ENCODE measurements at places on chromosomes 12 and 14. TPM values are rescaled to one million over a fixed set of nuclear protein-coding genes. Genes with fewer than 3 reads are reported as not detected.

- peak; percentile 45 for DNase-seq
These were observed 341.4 kb downstream of the ADAMTS20 start for GRCh38 chr12:43210485-43211192.

DNA sequence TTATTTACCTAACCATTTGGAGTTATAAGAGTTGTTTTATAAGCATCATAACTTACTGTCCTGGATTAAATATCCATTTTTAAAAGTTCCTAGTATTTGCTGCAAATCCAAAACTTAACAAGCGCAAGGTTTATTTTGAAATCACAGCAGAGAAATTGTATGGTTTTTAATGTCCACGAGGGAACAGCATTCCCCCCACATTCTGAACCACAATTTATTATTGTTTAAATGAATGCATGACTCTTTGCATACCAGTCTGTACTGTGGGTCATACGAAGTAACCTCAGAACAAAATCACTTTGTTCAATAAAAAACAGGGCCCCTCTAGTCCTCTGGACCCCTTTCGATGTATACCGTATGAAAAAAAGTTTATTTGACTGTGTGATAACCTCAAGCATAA is 75.9 kb downstream of the DACT1 start:
- DNase-seq: no peak

DNA sequence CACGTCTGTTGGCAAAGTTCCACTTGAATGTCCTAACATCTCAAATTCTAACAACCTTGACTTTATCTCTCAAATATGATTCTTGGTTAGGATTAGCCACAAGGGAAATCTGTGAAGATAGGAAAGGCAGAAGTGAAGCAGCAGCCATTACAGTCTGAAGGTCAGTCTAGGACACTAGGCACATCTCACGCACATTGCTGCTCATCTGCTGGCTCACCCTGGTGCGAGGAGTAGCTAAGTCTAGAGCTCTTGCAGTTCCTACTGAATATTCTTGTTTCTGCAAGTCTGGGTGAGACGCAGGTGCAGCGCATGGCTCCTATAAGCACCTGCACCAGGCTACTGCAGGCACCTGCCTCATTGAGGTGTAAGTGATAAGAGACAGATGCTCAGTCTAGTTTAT is 6.4 kb upstream of the SLC25A3 start:
- no peak for DNase-seq

GRCh38 chr14:28365510-28365909 is 401.1 kb upstream of the FOXG1 start:
- DNase-seq: no peak

GRCh38 chr12:47314996-47315395 is 235.2 kb upstream of the AMIGO2 start:
- no peak for DNase-seq

DNA sequence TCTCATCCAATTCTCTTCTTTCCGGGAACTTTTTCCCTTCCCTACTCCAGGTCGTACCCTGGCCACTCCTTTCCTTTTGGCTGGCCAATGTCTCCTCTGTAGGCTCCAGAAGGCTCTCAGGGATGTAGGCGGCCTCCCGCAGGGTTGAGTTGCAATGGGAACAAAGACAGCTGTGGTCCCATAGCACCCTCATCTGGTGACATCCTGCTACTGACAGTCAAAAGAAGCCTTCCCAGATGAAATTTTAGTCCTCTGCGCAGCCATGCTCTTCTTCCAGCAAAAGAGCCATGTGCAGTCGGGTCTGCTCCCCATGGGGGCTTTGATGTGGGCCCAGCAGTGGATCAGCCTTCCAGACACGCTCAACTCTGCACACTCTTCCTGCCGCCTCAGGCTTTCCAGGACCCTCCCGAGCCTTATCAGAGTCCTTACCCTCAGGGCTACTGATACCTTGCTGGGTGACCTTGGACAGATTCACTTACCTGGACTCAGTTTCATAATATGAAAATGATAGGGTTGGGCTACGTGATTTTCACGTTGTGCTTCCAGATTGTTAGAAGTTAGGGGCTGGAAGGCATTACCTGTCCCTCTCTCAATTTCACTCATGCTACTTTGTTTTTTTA is 5.5 kb upstream of the CELA1 start:
- peak; percentile 59 for DNase-seq

DNA sequence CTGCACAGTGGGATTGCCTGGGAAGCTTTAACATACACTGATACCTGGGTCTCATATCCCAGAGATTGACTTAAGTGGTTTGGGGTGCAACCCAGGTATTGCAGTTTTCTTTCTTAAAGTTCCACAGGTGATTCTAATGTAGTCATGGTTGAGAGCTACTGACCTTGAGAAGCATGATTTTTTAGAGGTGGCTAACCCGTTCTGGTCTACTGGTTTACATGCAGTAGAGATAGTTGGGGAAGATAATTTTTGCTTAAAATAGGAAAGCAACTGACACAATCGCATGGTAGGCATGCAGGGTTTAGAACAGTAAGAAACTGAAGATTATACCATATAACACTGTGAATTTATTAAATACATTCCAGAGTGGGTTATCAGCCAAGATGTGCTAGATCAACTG is 134.2 kb upstream of the DNM1L start:
- no peak for DNase-seq

GRCh38 chr14:105421723-105422615 is 2.3 kb downstream of the MTA1 start:
- no peak for DNase-seq

GRCh38 chr14:68268197-68268596 is 448.6 kb downstream of the RAD51B start:
- no peak for DNase-seq

DNA sequence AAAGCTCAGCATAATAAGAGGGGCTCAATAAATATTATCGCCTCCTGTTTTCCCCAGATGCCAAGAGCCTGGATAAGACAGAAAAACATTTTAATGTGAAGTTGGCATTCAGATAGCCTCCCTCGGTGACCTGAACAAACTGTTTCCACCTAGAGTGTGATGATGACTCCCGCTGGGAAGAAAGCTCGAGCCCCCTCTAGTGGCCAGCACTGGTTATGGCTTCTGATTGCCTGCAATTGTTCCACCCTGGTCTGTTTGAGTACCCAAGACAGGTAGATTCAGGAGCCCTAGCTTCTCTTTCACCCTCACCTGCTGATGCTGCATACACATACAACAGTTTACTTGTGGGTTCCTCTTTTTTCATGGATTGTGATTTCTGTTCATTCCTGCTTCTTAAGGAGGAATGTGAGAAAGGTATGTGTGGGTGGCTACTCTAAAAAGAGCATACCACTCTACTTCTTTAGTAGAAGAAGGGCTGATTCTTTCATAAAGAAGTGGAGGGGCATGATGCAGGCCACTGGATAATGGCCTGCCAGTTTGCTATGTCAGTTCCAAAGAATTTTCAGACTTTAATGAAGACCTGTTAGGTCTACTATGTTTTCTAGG is 6.4 kb downstream of the ERG28 start:
- peak; percentile 76 for DNase-seq

- no peak for DNase-seq
These were observed 16.7 kb upstream of the IFNG start for GRCh38 chr12:68176257-68176656.

DNA sequence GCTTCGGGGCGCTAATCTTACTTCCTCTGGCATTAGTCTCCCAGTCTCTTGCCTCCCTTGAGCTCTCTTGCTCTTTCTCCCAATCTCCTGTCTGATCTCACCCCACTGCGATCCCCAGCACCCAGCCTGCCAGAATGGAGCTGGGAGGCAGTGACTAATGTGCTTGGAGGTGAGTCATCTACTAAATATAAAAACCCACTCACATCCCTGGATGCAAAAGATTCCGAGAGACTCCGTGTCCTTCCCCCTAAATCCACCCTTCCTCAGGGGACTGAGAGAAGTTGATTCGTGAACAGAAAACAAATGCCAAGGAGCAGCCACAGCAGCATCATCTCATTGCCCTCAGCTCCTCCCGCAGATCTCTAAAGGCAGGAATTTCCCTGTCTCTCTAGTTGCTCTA is 45.7 kb upstream of the KCNA5 start:
- peak; percentile 60 for DNase-seq

DNA sequence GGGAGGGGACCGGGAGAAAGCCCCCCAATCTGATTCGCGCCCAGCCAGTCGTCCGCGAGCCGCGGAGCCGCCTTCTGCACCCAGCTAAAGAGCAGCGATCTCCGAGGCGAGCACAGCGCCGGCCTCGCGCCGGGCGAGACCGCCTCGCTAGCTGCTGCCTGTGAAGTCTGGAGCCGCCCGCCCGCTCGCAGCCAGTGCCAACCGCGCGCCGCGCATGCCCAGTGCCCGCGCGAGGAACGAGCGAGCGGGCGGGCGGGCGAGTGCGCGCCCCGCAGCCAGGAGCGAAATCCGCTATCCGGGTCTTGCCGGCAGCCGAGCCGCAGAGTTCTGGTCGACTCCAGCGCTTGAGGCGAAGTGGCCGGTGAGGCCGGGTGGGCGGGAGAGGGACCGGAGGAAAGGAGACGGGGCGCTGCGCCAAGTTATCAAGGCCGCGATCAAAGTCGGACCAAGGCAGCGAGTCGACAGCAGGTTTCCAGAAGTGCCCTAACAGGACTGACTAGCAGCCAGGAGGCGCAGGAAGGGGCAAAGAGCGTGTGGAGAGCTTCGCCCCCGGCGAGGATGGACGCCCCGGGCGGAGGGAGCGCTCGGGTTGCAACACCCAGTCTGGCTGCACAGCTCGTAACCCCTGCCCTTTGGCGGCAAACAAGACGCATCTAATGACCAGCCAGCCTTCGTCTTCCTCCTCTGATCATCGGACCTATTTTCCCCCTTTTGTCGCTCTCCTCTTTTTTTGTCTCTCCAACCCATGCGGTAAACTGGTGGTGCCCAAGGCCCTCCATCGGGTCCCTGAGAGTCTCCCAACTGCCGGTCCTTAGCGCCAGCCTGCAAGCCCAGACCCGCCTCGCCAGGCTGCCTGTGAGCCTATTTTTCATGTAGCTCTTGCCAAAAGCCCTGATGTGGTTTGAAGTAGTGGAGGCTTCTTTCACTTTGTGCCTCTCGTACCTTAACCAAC is at the start of gene EPS8:
Gene EPS8, minus strand, starts transcription at position 169 of the 952 bp plus-strand sequence. CDS start 106,437 bp downstream, outside the sequence.
- DNase-seq: peak; percentile 88

- DNase-seq: no peak
These were observed 104.1 kb downstream of the ATXN7L3B start for GRCh38 chr12:74641694-74642093.

DNA sequence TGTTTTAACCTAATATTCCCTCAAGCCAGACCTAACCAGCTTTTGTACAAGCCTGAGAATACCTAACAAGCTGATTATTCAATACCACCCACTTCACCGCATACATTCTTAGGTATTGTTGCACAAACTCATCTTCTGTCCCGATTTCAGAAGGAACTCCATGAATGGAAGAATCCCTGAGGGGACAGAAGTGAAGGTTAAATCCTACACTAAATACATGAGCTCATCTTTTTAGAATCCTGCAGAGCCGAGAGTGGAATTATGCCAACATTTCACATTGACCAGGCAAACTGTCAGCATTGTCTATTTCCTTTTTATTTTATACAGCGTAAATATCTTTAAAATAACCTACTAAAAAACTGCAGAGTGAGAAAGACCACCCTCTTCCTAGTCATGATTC is 140.7 kb upstream of the PRICKLE1 start:
- DNase-seq: peak; percentile 48

DNA sequence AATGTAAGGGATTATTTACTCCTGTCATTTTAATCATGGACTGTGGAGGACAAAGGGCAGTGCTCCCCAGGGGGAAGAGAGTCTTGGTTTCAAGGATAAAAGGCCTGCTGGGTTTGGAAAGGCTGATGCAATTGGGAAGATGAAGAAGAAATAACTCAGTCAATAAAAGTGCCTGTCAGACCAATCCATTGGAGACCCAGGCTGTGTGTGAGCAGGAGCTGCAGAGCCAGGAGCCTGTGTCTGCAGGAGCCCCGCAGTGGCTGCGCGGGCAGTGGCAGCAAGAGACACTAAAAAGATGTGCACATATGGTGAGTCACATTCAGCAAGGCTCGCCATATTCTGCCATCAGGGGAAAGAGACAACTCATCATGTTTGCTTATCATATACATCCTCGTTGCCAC is 90.4 kb downstream of the CRACR2A start:
- peak; percentile 17 for DNase-seq

The PMCH gene
- total RNA-seq: not detected

The EGLN3 gene
- 0.54 TPM for total RNA-seq

The HCAR1 gene
- not detected for total RNA-seq

The MYF5 gene
- total RNA-seq: not detected

Measured in MCF 10A (cell line).